Stimulated activated CD8-positive, alpha-beta memory T cell treated with anti-CD3 and anti-CD28 coated beads, Interleukin-7, amount 100 ng/mL, for 1 hour (primary cell): ENCODE measurements at places on chromosomes 7 and 10.

DNA sequence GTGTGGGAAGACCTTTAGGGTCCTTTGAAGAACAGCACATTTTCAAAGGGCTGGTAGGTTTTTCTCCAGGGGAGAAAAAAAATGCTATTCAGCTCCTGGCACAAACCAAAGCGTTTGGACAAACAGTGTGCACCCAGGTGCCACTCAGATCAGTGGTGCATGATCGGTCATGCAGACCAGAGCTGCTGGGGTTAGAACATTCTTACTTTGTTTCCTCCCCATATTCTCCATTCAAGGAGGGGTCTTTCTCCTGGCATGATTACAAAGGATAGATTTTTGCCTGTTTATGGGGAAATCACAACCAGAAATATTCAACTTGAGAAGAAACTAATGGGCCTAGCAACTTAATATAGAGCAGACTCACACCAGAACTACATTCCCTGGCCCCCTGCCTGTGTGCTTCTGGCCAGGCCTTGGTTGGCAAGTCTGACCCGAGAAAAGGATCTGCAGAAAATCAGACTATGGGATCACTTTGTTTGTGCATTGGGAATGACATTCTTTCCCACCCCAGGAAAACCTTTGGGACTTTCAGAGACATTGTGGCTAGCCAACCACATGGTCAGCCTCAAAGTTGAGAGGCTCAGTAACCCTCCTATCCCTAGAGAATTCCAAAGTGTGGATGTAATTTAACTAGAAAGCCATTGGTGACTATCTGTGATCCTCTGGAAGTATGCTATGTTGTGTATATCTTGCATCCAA is 82.3 kb upstream of the FGL2 start:
- DNase-seq = no peak

DNA sequence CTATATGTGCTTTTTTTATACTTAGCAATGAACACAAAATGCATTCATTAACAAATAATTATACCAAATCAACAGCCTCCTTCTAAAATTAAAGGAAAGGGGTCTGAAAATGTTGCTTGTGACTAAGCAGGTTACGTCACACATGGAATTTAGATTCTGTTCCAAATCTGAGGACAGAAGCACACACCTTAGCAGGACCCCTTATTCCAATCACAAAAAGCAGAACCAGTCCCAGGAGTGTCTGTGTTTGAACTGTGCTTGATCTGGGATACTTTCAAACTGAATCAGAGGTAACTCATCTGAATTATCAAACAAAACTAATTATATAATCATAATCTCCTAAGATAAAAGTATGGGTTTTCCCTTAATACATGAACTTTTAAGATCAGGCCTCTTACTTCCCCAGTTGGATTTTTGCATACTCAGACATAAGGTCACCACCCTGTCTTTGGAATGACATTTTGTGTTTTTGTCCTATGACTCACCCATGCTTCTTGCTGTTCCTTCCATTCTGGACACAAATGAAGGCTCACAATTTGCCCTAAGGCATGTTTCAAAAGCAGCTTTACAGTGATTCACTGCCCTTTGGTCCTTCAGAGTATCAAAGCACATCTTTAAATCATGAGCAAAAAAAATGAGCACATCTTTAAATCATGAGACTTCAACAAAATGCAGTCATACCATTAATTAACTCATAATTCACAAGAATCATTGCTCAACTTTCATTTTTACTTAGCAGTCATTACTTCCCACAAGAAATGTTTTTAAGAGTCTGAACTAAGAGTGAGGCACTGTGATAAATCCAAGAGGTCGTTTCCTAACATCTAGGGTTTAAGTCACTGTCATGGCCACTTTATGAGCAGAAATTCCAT is 35.5 kb downstream of the SEMA3C start:
- DNase-seq = no peak

DNA sequence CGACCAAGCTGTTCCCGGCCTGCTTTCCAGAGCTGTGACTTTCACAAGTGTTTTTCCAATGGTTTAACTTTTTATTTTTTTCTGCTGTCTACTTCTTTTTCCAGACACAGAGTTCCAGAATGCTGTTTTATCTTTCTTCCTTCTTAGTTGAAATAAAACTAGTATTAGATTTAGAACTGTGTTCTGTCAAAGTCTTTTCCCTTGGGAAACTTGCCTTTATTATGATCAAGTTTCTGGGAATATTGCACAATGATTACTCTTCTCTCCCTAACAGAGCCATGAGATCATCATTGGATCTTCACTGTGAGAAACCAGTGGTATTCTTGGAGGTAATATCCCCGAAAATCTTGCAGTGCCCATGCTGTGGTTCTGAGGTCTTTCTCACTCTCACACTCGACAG is 104.9 kb upstream of the KCND2 start:
- DNase-seq = no peak

DNA sequence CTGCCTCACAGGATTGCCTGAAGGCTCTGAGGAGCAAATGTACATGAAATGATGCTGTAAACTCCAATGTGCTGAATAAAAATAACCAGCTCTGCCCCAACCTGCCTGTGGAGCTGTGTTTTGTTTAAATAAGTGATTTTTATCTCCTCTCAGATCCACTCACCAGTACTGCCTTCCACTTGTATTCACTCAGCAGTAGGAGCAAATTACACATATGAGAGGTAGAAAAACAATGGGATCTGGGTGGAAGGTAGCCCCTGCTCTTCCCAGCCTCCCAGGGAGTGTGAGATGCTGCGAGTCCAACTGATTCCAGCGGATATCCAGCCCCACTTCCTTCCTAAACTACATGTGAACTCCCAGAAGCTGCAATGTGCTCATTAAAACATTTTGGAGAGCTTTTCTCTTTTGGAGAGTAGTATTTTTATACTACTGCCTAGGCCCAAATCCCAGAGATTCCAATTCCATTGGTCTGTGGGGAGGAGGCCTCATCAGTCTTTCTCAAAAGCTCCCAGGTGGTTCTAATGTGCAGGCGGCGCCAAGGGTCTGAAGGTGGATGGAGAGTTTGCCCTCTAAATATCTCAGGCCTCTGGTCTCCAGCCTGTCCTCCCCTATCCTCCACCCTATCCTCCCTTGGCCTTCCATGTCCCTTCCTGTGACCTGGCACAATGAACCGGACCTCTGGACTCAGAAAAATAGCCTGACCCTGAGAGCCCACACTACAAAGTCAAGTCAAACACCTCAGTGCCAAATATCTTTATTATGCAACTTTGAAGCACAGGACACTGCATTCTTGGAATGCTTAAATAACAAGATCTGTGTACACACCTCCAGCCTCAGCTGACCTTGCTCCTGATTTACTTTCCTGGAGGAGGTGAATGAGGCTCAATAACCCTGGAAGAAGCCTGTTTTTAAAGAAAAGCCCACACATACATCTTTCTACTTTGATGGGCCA is 46.2 kb downstream of the CPVL start:
- DNase-seq = no peak

DNA sequence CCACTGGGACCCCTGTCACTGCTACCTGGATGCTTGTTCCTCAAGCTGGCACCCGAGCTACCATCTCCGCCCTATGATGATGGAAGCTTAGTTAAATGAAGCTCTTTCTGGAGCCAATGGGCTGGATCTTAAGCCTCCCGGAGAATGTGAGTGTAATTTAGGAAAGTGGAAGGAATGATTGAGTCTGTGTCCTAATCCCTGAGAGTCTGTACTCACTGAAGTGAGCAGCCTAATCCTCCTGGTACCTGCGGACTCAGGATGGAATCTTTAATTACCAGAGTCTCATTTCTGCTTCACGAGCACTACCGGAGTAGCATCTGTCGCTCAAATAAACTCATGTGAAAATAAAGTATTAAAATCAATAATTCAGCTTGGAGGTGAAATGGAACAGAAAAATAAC is 255.5 kb downstream of the WDR37 start:
- DNase-seq = no peak

GRCh38 chr10:20988357-20988983 is 91.4 kb upstream of the NEBL start:
- DNase-seq = no peak

DNA sequence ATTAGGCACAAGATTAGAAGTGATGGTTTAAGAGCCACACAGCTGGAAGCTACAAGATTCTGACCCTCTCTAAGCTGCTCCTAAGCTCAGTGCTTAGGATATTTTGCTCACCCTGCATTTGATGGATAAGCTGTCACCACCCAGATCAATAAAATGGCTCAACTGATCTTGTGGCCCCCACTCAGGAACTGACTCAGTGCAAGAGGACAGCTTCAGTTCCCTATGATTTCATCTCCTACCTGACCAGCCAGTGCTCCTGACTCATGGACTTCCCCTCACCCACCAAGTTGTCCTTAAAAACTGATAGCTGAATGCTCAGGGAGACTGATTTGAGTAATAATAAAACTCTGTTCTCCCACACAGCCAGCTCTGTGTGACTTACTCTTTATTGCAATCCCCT is 833.8 kb downstream of the GRID1 start:
- no peak for DNase-seq

DNA sequence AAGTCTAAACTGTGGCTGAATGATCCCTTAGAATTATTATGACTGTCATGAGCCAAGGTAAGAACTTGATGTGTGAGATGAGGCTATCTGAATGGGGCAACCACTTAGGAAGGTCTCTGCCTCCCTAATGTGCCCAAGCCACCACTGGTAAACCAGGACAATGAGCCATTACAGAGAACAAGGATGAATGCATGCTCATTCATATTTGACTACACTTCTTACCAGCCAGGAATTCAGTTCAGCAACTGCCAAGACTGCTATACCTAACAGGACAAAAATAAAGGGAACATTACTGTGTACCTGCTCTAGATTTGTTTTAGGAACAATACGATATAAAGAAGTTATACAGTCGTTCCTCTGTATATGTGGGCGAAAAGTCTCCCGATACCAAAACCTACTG is 23.0 kb downstream of the MPP7 start:
- no peak for DNase-seq

GRCh38 chr10:12448340-12448728 is 99.0 kb downstream of the CAMK1D start:
- no peak for DNase-seq

DNA sequence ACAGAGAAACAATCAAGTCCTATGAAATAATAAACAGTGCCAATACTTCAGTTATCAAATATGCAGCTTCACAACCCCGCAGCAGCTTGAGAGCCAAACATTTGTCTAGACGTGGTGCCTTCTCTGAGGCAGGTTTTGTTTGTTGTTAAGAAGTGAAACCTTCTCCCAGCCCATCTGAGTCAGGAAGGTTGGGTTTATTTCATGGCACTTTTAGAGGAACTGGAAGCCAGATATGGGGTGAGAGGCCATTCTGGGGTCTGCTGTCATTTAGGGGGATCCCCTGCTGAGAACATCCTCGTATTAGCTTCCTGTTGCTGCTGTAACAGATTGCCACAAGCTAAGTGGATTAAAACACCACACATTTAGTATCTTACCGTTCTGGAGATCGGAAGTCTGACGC is 113.6 kb downstream of the GRK5 start:
- DNase-seq = no peak

DNA sequence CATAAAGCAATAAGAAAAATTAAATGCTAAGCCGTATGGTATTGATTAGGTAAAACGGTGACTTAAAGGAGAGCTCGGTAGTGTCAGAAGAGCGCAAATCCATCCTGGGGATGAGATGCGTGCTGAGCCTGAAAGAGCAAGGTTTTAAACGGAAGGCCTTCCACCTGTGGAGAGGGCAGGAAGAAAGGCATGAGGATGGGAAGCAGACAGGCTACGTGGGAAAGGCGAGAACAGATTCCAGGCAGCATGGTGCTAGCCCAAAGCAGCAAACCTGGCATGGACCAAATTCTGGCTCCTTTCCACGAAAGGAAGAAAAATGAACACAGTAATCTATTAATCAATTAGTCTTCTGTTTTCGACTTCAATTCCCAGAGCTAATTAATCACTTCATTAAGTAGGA is 103.5 kb downstream of the HIPK2 start:
- no peak for DNase-seq

DNA sequence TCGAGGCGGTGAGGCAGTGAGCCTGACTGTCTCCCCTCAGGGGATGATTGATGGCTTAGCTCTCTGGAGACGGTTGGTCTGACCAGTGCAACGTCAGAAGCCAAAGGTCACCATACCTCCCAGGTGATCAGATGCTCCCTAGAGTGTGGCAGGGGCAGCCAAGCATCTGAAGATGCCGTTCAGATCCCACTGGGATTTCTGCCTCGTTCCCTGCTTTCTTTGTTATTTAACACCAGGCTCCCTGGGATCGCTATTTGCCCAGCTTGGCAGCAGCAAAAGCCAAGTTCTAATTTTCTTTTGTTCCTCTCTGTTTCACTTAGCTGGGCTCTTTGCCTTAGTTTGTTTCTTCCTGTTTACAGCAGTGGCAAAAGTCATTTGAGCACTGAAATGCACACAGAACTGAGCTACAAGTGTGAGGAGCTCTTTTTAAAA is 53.5 kb upstream of the SVIL start:
- no peak for DNase-seq

- DNase-seq = no peak
These were observed 18.8 kb downstream of the TMEM196 start for GRCh38 chr7:19754521-19755116.

- no peak for DNase-seq
These were observed 599.5 kb downstream of the ARL4A start for GRCh38 chr7:13286916-13287315.

DNA sequence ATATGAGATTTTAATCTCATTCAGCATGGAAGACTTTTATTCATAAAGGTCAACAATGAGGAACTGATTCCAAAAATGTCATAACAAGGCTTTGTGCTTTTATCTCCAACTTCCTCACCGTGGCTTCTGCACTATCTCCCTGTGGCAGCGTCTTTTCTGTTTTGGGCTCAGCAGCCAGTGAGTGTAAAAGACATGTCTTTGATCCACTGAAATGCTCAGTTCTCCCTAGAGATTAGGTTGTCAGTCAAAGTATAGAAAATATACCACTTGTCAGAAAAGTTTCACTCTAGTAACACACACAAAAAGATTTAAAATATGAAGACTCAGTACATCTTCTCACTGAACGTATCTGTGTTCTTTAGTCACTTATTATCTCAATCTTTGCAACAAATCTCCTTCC is 901.8 kb upstream of the ZWINT start:
- no peak for DNase-seq

GRCh38 chr10:97570789-97571471 is 1.6 kb upstream of the ANKRD2 start:
- no peak for DNase-seq

- DNase-seq = no peak
These were observed 47.3 kb downstream of the NKX6-2 start for GRCh38 chr10:132738454-132739224.

DNA sequence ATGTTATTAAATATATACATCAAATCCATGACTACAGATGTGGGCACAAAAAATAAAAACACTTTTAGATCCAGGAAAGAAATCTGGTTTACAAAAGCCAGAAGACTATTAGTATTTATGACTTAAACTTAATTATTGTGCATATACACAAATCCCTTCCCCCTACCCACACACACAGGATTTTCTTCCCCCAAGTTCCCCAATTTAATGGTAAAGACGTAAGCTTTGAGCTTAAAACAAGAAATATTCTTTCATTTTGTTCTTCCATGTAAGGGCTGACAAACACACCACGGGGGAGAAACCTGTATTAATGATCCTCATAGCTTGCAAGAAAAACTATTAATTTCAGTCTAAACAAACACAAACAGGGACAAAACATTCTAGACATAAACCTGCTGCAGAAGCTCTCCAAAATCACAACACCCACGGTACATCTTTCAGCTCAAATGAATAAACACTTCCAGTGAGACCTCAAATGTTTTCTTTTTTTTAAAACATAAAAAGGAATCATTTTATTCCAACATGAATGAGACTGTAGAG is 28.5 kb downstream of the OSBPL3 start:
- DNase-seq = no peak
